Stimulated activated CD4-positive, alpha-beta T cell treated with anti-CD3 and anti-CD28 coated beads, Interleukin-4, amount 100 ng/mL, for 24 hours (primary cell): ENCODE measurements at places on chromosomes 16 and 17.

- DNase-seq = no peak
Measured at GRCh38 chr17:9854255-9854654, 28.5 kb downstream of the GLP2R start.

DNA sequence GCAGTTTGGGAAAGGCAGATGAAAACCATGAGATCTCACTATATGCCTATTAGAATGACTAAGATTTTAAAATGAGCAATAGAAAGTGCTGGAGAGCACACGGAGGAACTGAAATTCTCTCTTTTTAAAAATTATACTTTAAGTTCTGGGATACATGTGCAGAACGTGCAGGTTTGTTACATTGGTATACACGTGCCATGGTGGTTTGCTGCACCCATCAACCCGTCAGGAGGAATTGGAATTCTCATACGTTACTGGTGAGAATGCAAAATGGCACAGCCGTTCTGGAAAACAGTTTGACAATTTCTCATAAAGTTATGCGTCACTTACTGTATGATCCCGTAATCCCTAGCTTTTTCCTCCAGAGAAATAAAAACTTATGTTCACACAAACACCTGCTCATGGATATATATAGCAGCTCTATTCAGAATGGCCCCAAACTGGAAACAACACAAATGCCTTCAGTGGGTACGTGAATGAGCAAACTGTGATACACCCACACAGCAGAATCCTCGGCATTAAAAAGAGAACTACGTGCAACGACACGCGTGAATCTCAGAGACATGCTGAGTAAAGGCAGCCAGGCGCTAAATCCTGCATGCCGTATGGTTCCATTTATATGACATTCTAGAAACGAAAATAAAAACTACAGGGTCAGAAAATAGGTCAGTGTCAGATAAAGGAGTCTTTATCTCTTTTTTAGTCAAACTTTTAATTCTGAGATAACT is 11.8 kb downstream of the PIK3R6 start:
- DNase-seq = no peak

- no peak for DNase-seq
Measured at GRCh38 chr16:57252148-57252721, 7.2 kb downstream of the ARL2BP start.

DNA sequence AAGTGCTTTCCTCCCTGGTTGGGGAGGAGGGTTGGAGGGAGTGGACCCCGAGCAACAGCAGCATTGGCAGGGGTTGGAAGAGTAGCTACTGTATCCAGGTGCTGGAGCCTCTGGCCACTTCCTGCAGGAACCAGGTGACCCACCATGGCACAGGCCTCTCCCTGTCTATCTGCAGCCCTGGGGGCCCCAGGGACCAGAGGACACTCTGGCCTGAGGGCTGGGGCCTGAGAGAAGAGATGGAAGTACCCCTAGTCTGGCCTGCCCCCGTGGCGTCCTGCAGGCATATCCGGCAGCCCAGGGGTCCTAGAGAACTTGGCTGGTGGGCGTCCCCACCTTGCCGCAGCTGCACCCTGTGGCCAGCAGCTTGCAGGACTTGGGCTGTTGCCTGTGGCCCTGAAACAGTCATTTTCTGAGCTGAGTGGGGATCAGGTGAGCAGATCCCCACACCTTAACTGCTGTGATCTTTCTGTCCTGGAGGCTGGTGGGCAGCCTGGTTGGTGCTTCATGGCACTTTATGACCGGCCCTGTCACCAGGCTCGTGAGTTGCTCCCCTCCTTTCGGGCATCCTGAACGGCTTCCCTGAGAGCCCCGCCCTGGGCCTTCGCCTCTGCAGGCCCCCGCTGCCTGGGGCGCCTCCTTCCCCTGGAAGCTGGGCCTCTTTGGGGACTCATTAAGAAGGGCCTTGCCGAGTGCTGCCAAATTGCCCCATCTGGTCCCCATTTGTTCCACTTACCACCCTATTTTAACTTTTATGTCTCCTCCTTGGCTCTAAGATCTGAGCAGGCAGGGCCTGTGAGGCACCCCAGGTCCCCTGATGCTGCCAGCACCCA is 298.6 kb downstream of the SEC14L1 start:
- no peak for DNase-seq

- DNase-seq = no peak
Measured at GRCh38 chr17:16433514-16433913, 18.1 kb downstream of the TRPV2 start.

DNA sequence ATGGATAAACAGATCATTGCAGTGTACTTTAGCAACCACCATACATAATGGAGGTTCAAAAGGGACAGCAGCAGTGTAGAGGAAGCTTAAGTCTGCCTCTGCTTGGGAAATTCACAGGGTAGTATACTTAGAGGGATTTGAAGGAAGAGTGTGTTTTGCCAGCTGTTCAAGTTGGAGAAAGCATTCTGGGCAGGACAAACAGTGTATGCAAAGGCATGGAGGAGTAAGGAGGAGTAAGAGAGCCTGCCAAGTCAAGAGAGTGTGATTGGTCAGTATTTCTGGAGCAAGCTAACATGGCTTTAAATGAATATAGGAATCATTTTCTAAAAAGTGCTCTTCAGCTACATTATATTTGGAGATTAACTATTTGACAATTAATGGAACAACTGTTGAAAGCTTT is 22.9 kb upstream of the PHAF1 start:
- no peak for DNase-seq

DNA sequence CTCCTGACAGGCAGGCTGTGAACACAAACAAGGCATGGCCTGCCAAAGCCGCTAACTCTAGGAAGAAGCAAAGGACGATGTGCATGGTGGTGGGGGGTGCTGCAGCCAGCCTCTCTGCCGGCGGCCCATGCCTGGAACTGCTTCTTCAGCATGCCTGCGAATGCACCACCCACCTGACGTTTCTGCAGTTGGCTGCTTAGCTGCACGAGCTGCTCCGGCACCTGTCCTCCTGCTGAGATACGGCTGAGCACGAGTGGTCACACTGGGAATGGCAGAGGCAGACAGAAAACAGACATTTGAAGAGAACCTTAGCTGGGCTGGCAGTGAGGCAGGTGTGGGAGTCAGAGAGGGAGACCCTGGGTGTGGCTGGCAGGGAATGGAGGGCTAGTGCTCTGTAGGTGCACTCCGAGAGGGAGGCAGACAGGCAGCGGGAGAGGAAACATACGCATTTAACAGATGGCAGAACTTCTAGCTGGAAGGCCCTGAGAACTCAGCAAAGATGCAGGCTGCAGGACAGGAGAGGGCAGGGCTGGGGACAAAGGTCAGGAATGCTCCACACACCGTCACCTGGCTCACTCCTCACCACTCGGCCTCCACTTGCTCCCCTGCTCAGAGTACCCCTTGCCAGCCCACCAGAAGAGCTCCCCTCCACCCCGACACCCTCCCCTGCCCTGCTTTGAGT is 5.2 kb downstream of the FLCN start:
- DNase-seq = no peak

GRCh38 chr17:37361543-37361942 is 14.2 kb upstream of the C17orf78 start:
- no peak for DNase-seq

DNA sequence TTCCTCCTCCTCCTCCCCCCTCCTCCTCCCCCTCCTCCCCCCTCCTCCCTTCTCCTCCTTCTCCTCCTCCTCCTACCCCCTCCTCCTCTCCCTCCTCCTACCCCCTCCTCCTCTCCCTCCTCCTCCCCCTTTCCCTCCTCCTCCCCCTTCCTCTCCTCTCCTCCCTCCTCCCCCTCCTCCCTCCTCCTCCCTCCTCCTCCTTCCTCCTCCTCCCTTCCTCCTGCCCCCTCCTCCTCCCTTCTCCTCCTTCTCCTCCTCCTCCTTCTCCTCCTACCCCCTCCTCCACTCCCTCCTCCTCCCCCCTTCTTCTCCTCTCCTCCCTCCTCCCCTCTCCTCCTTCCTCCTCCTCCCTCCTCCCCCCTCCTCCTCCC is 6.6 kb upstream of the PDP2 start:
- DNase-seq = no peak

DNA sequence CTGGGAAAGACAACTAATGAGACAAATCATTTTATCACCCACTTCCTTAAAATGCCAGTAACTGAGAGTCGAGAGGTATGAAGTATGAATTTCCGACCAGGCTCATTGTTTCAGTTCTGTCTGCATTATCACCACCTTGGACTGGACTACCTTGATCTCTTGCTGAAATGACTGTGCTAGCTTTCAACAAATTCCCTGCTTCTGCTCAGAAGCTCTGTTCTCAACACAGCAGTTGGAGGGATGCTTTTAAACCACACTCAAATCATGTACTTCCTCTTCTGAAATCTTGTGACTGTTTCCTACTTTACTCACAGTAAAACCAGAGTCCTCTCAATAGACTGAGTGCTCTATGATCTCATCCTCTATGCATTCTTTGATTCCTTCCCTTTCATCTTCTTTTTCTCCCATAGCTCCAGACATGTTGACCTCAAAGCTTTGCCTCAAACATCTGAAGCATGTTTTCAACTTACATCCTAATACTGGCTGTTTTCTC is 195.8 kb downstream of the KCNJ2 start:
- no peak for DNase-seq

DNA sequence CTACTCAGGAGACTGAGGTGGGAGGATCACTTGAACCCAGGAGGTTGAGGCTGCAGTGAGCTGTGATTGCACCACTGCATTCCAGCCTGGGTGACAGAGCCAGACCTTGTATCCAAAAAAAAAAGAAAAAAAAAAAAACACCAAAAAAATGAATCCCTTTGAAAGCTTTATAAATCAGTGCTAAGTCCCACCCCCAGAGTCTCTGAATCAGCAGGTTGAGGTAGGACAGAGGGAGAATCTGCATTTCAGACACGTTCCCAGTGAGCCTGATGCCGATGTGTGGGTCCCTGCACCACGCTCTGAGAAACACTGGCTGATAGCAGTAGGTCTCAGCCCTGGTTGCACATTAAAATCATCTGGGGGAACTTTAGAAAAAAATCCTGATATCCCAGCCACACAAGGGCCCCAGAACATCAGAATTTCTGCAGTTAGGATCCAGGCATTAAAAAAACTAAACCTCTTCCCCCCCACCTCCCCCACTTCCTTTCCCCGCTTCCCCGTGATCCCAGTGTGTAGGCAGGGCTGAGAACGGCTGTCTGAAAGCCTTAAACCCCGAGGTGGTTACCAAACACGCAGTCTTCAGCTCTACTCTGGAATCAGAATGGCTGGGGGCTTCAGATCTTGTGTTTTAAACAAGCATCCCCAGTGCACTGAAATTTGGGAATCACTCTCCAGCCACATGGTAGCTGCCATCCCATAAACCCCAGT is 27.3 kb upstream of the GPRC5B start:
- DNase-seq = no peak

GRCh38 chr16:81369888-81370504 is 55.2 kb downstream of the GAN start:
- no peak for DNase-seq

DNA sequence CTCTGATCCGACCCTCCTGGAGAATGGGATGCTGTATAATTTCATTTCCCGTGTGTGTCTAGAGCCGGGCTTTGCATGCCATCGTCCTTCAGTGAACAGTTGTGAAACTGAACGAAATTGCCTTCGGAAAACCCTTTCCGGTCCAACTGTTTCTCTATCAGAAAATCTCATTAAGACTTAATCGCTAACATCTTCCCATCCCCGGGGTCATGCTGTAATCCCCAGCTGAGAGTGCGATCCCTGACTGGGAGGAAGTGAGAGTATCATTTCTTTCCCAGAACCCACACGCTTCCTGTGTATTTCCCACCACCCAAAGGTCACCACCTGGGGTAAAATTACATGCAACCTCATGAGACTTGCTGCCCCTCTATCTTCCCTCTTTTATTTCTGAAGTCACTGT is 75.6 kb upstream of the RBFOX1 start:
- DNase-seq = no peak

DNA sequence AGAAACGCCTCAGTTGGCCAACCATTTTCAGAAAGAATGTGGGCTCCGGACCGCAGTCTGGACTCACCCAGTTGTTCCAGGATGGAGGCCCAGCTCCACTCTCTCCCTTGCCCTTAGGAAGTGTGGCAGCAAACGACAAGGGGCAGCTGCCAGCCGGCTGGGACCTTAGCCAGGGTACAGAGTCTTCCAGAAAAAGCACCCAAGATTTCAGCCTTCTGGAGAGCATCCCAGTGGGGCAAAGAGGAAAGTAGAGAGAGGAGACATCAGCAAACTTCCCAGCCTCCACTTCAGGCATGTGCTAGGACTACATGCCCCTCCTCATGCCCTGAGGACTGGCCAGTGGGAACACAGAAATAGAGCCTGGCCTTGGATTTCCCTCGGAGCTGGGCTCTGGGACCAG is 56.8 kb upstream of the SCNN1B start:
- no peak for DNase-seq
